ENCODE measurements at places on chromosomes 2 and 18. TPM values are rescaled to one million over a fixed set of nuclear protein-coding genes. Genes with fewer than 3 reads are reported as not detected.

- DNase-seq: no peak
These were observed 54.5 kb downstream of the C18orf63 start for GRCh38 chr18:74370115-74370514.

DNA sequence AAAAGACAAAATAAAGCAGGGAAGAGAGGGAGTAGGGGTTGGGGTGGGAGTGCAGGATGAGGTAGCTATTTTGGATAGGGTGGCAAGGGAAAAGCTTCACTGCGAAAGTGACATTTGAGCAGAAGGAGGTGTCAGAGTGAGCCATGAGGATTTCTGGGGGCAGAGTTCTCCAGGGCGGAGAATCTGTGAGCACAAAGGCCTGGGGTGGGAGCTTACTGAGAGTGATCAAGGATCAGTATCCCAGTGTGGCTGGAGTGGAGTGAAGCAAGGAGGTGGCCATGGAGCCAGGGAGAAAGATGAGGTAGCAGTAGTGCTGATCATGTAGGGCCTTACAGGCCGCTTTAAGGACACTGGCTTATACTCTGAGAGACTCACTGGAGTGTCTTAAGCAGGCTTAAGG lies 210.9 kb upstream of the FOSL2 start:
- DNase-seq: no peak

DNA sequence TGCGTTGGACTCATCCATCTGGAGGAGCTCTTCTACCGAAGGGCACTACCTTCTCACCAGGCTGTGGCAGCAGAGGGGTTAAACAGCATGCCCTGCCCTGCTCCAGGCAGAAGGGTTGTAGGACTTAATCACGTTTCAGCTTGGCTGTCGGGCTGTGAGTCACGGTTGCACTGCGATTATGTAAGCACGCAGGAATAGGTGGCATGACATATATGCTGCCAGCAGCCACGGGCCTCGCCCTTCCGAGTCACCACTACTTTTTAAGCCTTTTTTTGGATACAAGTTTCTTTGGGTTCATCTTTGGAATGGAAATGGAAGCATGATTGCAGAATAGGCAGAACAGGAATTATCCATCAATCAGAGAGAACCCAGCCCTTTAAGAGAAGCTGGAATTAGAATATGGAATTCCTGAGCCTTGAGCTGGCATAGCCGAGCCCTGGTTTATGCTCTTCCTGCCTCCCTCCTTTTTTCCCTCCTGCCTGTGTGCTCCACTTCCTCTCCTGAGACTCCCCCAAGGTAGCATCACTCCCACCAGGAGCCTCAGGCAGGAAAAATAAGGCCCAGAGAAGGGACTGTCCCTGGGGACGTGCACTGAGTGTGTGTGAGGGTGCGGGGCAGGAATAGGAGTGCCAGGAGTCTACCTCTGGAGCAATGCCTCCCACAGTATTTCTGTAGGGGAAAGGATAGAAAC lies 86.8 kb downstream of the SEMA4F start:
- peak; percentile 86 for DNase-seq

GRCh38 chr2:121489284-121489683 lies 41.4 kb upstream of the RNU4ATAC start:
- no peak for DNase-seq

DNA sequence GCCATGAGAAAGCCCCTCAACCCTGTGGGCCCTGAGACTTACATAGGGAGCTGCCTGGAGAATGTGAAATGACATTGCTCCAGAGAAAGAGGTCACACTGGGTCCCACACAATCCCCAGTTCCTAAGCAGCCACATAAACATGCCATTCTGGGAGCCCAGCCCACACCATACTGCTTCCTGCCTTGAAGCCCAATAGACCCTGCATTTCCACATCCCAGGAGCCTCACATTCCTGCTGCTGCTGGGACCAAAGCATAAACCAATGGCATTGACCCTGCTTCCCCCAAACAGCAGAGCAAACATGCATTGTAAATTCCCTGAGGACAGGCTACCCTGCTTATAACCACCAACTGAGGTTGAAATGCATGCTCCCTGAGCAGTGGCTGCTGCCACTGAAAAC lies 1117.6 kb upstream of the SLC39A10 start:
- DNase-seq: no peak

The PCARE gene
- total RNA-seq: not detected
